ENCODE measurements at places on chromosomes 1 and 21.
A peak's percentile ranks its signal among the peaks of the same experiment; 100 is the strongest.

GRCh38 chr1:70355111-70355407 lies 537 bp upstream of the ANKRD13C start:
- no peak for DNase-seq

GRCh38 chr1:20493839-20494608 lies 8.0 kb upstream of the CAMK2N1 start:
- peak; percentile 87 for DNase-seq

DNA sequence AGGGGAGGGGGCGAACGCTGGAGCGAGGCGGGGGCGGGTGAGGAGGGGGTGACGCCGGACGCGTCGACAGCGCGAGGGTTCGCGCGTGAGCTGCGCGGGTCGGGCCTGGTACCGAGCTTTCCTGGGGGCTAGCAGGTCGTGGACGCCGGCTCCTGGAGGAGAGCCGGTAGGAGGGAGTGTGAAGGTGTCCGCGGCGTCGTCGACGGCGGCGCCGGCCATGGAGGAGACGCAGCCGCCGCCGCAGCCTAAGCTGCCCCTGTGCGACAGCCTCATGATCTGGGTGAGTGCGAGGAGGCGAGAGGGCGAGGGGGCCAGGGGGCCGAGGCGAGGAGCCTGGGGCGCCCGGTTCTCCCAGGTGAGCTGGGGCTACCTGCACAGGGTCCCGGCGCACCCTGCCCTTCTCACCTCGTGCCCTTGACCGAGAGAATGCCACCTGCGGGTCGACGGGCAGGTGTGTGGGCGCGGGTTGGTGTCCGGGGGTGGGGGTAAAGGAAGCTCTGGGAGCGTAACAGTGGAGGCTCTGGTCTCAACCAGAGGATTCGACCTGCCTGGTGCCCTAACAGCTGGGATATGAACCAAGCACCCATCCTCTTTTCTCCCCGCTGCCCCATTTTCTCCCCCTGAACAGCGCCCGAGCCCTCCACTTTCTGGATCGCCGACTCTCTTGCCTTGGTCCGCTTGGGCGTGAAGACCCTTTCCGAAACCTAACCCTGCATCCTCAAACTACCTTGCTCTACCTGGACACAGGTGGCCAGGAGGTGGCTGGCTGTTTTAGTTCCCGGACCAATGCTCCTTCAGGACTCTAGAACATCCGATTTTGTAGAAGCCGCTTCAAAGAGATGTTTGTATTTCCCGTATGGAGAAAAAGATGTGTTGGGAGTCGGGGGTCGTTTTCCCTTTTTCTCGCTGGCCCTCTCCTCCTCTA lies at the start of gene HOOK1:
HOOK1 (plus strand) TSS at position 49 of the 925 bp plus-strand sequence; CDS start at position 218, 169 bp downstream.
- peak; percentile 1 for DNase-seq

GRCh38 chr1:212139526-212140135 lies 104.1 kb downstream of the DTL start:
- DNase-seq: no peak

DNA sequence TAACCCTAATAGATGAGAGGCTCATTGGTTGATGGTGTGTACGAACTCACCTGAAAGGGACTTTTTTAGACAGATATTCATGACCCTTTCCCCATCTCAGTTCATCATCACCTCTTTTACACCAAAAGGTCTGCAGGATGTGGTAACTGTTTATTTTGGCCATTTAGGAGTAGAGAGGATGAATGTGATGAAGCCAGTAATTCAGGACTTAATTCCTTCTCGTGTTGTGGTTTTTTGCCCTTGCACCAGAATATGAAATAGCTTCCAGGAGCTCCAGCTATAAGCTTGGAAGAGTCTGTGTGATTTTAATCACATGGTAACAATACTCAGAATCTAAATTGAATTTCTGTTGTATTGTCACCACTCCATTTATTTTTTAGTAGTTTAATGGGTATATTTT lies 189.4 kb upstream of the KCTD3 start:
- DNase-seq: no peak

DNA sequence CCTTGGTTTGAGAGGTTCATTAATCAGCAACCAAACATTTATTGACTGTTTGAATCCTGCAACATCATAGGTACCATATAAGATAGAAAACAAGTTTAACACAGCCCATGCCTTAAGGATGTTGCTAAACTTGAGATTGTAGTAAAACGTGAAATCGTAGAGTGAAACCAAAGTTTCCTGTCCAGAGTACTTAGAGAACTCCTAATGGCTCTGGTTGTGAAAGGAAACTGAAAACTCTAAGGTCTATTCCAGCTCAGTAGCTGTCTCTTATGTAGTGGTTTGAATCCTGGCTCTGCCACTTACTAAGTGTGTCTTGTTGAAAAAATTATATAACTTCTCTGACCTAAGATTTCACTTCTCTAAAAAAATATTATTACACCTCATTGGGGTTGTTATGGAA lies 310.9 kb downstream of the NTNG1 start:
- DNase-seq: no peak

Data from effector memory CD8-positive, alpha-beta T cell (primary cell).